ENCODE measurements at places on chromosomes 2 and 18.

GRCh38 chr2:73187549-73187948 is 14.8 kb upstream of the NOTO start:
- DNase-seq, result no peak

- no peak for DNase-seq
Measured at GRCh38 chr2:31365834-31366505, 48.6 kb downstream of the XDH start.

DNA sequence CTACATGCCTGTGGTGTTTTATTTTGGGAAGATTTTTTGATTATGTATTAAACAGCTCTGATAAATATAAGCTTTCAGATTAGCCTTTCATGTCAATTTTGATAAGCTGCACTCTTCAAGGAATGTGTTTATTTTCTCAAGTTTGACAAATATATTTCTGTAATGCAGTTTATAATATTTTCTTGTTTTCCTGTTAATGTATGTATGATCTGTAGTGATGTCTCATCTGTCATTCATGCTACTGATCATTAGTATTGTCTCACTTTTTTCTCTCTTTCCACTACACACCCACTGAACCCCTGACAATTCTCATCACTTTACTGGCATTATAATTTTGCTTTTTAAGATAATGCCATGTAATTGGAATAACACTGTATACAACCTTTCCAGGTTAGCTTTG is 100.9 kb downstream of the TMEM18 start:
- DNase-seq, result no peak

- no peak for DNase-seq
Measured at GRCh38 chr2:200180943-200181342, 125.5 kb upstream of the SPATS2L start.

- no peak for DNase-seq
Measured at GRCh38 chr18:55185391-55185790, 226.1 kb upstream of the CCDC68 start.

DNA sequence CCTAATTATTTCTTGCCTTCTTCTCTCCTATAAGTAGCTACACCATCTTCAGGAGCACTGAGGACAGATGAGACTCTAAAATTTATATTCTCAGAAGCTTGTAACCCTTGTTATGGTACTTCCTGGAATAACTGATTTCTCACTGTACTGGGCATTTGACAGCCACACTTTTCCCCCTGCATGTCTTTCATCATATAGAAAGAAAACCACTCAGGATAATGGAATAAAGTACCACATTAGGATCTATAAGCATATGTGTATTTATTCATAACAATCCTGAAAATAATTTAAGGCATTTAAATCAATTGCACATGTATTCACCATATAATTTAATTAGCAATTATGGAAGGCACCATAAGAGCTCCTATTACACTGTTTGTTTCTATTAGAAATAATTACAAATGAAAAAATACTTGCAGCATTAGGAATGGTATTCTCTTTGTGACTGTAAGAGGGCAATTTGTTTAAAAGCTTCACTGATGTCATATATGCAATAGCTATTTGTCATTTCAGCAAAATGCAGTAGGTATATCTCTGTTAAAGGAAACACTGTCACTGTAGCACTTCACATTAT is 216.9 kb upstream of the FSHR start:
- no peak for DNase-seq

DNA sequence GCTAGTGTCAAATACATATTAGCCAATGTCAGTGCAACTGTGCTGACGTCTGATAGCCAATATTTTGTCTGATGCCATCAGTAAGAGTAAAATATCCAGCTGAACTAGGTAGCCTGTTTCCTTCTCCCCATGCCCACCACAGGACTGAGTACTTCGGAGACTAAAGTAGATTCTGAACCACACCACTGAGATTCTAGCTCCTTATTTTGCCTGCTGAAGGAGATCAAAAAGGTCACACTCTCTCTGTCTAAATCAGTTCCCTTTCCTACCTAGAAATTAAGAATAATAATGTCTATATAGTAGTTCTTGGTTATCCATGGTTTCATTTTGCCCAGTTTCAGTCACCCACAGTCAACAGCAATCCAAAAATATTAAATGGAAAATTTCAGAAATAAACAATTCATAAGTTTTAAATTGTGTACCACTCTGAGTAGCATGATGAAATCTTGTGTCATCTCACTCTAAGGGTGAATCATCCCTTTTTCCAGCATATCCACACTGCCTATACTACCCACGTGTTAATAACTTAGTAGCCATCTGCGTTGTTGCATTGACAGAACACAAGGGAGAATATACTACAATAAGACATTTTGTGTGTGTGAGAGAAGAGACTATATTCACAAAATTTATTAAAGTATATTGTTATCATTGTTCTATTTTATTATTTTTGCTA is 1043.3 kb upstream of the PIK3C3 start:
- no peak for DNase-seq

DNA sequence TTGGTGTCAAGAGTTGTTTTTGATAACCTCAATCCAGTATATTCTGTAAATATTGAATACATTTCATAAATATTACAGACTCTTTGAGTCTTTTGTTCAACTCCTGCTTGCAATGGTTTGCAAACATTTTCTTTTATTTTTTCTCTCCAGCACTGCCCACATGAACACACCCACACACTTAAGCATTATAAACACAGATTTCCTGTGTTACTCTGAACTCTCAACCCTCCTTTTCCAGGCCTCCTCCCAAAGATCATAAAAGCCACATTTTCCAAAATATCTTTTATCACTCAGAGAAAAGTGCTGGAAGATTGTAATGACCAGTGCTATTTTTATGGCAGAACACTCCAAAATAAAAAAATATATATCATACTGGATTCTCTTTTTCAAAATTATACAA is 20.5 kb downstream of the ARHGAP25 start:
- no peak for DNase-seq

DNA sequence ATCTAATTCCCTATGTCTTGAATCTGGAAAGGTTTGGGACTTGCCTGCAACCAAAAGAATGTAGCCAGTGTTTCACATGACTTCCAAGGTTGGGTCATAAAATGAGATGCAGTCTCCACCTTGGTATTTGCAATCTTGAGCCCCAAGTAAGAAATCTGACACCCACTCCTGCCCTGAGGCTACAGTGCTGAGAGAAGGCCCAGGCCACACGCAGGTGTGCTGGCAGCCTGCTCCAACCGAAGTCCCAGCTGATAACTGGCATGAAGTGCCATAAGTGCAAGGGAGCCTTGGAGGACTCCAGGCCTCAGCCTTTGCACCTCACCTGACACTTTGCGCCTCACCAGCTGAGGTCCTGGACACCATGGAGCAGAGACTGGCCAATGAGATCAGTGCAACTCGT is 182.7 kb downstream of the ANAPC1 start:
- DNase-seq, result no peak

GRCh38 chr18:64017870-64018269 is 48.0 kb downstream of the SERPINB8 start:
- DNase-seq, result no peak

DNA sequence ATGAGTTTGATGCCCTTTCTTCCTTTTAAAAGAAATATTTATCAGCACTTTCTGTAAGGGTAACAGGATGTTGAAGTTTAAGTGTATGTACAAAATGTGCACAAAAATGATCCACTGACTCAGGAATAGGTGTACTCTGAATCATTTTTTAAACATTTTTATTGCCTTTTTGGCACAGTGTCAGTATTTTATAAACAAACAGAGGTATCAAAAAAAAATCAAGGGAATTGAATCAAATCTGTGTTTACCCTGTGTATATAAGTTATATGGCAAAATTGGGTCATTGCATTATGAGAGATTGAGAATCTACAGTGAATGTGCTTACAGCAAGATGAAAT is 513.9 kb upstream of the NETO1 start:
- no peak for DNase-seq

DNA sequence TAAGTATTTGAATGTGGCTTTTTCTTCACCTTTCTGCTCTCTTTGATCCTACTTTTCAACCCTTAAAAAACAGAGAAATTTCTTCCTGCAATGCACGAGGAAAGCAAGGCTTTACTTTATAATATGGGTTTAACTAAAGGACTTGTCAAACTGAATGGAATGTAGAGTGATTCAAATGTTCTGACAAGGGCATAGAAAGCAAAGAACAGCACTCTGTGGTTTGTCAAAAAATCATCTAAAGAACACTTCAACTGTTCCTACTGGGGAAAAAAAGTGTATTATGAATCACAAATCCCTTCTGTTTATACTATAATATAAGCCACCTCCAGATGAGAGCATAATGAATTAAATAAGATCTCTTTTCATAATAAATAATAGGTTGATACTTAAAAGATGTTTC is 45.0 kb upstream of the RIT2 start:
- DNase-seq, result no peak

GRCh38 chr2:162769066-162769465 is 69.5 kb downstream of the KCNH7 start:
- DNase-seq, result no peak

DNA sequence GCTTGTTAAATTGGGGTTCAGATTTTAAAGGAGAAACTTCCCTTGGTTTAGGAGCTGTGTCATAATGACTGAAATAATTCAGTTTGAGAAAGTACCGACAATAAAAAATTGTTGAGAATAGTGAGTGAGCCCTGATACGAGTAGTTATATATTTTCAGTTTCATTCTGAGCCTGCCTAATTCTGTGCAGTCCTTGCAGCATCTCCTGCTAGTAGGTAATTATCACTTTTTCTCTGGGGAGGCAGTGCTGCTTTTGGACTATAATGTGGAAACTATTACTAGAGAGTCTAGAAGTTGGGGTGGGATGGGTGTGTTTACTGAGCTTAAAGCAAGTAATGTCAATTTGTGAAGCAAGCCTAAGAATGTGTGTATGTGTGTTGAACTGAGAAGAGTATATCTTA is 21.7 kb downstream of the ZNF638 start:
- no peak for DNase-seq

GRCh38 chr2:12504443-12504842 is 212.3 kb upstream of the TRIB2 start:
- no peak for DNase-seq

DNA sequence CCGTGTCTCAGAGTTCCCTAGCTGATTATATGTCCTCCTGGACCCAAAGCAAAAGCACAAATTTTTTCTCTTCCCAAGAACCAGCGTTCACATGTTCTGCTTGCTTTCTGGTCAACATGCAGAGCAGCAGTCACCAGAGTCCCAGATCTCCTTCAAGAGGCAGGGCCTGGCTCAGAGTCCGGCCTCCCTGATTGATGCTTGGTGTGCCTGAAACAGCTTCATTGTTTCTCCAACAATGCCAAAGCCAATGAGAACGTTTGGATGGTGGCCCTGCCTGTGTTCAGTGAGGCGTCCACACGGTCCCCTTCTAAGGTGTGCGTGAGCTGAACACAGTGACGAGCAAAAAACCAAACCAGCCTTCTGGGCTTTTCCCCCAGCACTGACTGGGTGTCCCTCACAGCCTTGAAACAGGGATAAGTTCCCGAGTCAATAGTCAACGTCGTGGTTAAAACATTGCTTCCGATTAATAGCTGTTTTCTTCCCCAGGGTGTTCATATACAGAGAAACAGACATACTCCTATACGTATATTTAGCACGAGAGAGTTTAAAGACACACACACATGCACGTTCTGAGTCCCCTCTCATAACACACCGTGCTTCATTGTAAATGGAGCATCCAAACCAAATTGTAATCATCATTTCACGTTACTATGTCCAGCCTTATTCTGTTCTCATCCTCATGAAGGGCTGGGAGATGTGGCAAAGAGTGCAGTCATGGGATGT is 19.3 kb upstream of the POU3F3 start:
- no peak for DNase-seq

GRCh38 chr2:206482123-206482522 is 38.8 kb downstream of the ADAM23 start:
- DNase-seq, result no peak

GRCh38 chr2:112725545-112726457 is 5.0 kb downstream of the NT5DC4 start:
- DNase-seq, result no peak

GRCh38 chr2:69241093-69241492 is 145.9 kb downstream of the GFPT1 start:
- no peak for DNase-seq

GRCh38 chr2:114032705-114033104 is 142.8 kb downstream of the ACTR3 start:
- DNase-seq, result no peak

- peak; percentile 31 for DNase-seq
Measured at GRCh38 chr18:58045242-58046092, 1.4 kb downstream of the NEDD4L start.

DNA sequence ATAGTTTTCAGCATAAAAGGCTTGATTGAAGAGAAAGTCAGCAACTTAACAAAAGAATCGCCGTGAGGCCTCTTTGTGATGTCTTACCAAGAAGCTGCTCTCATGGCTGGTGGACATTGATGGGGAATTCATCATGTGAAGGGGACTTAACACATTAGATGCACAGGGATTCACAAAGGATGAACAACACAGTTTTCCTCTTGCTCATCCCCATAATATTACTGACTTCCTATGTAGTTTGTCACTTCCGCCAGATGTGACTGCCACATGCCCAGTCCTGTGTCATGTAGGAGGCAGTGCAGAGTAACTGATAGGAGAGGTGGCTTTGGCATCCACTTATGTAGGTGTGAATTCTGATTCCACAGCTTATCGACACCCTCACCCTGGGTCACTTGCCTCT is 232.6 kb upstream of the LYPD1 start:
- no peak for DNase-seq

- no peak for DNase-seq
Measured at GRCh38 chr2:136131484-136131960, 13.6 kb upstream of the CXCR4 start.

GRCh38 chr2:208466151-208466919 is 59.7 kb downstream of the PTH2R start:
- DNase-seq, result peak; percentile 14

- no peak for DNase-seq
Measured at GRCh38 chr2:118539290-118539689, 308.2 kb downstream of the EN1 start.

DNA sequence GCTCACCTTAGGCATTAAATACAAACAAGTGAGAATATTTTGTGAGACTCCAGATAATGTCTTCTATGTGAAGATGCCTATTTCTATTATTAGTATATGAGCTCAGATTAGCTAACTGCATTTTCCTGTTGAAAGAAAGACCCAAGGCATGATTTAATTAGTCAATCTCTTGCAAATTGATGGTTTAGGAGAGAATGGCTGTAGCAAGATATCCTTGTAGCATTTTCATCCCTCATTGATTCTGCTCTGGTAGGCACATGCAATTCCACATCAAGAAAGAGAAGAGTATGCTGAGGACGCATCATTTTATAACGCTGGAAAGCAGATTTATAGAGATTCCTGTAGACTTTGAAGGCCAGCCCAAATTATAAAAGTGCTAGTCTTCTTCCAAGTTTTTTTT is 332.0 kb downstream of the SOX11 start:
- DNase-seq, result no peak

All from neural crest cell (in vitro differentiated cells).